ENCODE measurements at places on chromosomes 1 and 21. TPM values are rescaled to one million over a fixed set of nuclear protein-coding genes. Genes with fewer than 3 reads are reported as not detected.

The CR1 gene
- 0.02 TPM for total RNA-seq

The VTCN1 gene
- total RNA-seq, result 49.4 TPM

DNA sequence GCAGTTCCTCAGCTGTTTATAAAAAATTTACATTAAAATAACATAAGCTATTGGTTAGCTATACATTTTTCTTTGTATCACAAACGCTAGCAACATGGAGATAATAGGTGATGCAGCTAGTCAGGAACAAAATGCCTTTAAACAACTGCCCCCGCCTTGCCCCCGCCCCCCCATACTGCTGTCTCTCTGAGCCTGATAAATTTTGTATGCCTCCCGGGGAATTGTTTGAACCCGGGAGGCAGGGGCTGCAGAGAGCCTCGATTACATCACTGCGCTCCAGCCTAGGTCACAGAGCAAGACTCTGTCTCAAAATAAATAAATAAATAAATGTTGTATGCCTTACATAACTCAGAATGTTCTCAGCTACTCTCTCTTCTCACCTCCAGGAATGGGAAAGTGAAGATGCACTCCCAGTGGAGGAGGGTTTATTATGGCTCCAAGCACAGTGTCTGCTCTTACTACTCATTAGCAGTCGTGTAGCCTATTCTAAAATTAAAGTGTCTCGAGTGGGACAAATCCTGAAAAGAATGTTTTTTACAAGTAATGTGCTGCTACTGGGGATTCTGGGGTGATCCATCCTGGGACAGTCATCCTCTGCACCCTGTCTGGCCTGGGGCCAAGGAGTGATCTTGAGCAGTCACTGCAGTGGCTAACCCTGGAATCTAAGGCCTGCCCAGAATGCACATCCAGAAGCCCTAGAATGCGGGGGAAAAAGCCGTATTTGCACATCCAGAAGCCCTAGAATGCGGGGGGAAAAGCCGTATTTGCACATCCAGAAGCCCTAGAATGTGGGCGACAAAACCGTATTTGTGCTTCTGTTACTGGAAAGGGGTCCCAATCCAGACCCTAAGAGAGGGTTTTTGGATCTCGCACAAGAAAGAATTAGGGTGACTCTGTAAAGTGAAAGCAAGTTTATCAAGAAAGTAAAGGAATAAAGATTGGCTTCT, 39.4 kb upstream of the ZNF496 start:
- peaks cover 26% of the 10 kb centered on the region for H3K27me3 ChIP-seq
- no peak overlapping the region for H3K27ac ChIP-seq
- H3K36me3 ChIP-seq, result no peaks in the 10 kb centered on the region
- H3K4me3 ChIP-seq, result no peak overlapping the region
- no peak for DNase-seq

DNA sequence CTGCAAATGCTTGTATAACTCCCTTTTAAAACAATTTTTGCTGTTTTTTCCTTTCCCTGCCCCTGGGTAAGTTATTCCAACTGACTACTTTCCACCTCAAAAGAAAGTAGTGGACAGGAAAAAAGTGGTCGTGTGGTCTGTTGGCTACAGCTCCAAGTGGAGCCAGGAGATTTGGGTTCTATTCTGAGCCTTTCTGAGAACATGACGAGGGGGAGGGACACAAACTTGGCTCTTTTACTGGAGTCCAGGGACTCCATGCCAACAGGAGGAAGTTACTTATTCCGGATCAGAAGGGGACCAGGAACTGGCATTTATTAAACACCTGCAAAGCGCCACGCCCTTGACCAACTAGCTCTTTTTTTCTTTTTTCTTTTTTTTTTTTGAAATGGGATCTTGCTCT, 79.0 kb upstream of the CAPZB start:
- no peak overlapping the region for H3K4me3 ChIP-seq
- no peak overlapping the region for H3K27ac ChIP-seq
- H3K27me3 ChIP-seq, result no peaks in the 10 kb centered on the region
- no peaks in the 10 kb centered on the region for H3K36me3 ChIP-seq

DNA sequence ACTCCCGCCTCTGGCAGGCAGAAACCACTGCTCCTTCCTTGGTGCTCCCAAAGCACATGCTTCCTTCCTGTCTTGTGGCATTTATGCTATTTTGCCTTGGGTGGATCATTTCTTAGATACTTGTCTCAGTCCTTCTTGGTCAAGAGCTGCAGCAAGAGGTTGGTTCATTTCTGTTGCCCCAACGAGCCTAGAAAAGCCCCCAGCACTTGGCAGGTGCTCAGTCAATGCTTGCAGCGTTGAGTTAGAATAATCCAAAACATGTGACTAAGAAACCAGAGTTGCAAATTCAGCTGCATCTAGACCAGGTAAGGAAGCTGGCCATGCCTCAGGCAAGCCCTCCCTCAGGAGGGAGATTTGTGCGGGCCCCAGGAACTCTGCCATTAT, 42.4 kb upstream of the TENT5C start:
- H3K36me3 ChIP-seq, result no peaks in the 10 kb centered on the region
- no peaks in the 10 kb centered on the region for H3K27me3 ChIP-seq
- H3K4me3 ChIP-seq, result no peak overlapping the region
- no peaks in the 10 kb centered on the region for H3K4me1 ChIP-seq
- H3K27ac ChIP-seq, result no peak overlapping the region
- no peak for DNase-seq

GRCh38 chr1:37599940-37600339, 4.2 kb upstream of the GNL2 start:
- H3K27me3 ChIP-seq, result peaks cover 35% of the 10 kb centered on the region
- no peaks in the 10 kb centered on the region for H3K36me3 ChIP-seq
- H3K27ac ChIP-seq, result no peak overlapping the region
- no peak overlapping the region for H3K4me3 ChIP-seq
- peaks cover 25% of the 10 kb centered on the region for H3K4me1 ChIP-seq
- DNase-seq, result no peak

The OLFML3 gene
- 30.5 TPM for total RNA-seq

GRCh38 chr1:29183287-29183686, 1.6 kb upstream of the SRSF4 start:
- H3K27ac ChIP-seq, result peak overlapping the region; percentile 40
- no peaks in the 10 kb centered on the region for H3K27me3 ChIP-seq
- DNase-seq, result no peak
- peaks cover 15% of the 10 kb centered on the region for H3K36me3 ChIP-seq
- H3K4me3 ChIP-seq, result peak overlapping the region; percentile 91

DNA sequence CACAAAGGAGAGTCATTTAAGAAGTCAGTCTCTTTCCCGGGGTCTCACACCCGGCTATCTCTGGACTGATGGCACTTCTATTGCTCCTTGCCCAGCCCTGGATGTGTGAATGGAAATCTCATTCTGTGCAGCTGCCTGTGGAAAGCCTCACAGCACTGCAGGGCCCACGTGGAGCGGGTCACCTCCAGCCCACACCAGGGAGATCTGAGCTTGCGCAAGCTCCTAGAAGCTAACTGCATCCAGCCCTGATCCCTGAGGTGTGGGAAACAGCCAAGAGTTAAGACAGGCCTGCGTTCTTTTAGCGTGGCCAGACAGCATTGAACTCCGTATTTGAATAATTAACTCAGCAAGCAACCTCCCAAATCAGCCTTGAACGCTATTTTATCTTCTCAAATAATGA, 150.5 kb downstream of the LRIG2 start:
- no peak for DNase-seq
- H3K4me1 ChIP-seq, result peaks cover 8% of the 10 kb centered on the region
- no peak overlapping the region for H3K4me3 ChIP-seq
- no peaks in the 10 kb centered on the region for H3K36me3 ChIP-seq
- H3K27me3 ChIP-seq, result no peaks in the 10 kb centered on the region

- no peak overlapping the region for H3K4me3 ChIP-seq
- no peaks in the 10 kb centered on the region for H3K36me3 ChIP-seq
- no peak overlapping the region for H3K27ac ChIP-seq
Measured at GRCh38 chr1:30520476-30520875, 202.9 kb downstream of the MATN1 start.

The GJA9 gene
- total RNA-seq, result not detected

GRCh38 chr1:79575424-79575823, 568.9 kb upstream of the ADGRL4 start:
- H3K36me3 ChIP-seq, result no peaks in the 10 kb centered on the region
- no peaks in the 10 kb centered on the region for H3K27me3 ChIP-seq
- H3K4me3 ChIP-seq, result no peak overlapping the region
- H3K27ac ChIP-seq, result no peak overlapping the region

The NGF gene
- 3.3 TPM for total RNA-seq

- peaks cover 22% of the 10 kb centered on the region for H3K27me3 ChIP-seq
- H3K27ac ChIP-seq, result no peak overlapping the region
Measured at GRCh38 chr1:221458447-221459156, 283.3 kb downstream of the DUSP10 start.

The RCC2 gene
- total RNA-seq, result 171 TPM

GRCh38 chr1:111943066-111943465, 46.4 kb downstream of the KCND3 start:
- peaks cover 25% of the 10 kb centered on the region for H3K27me3 ChIP-seq
- H3K4me3 ChIP-seq, result no peak overlapping the region
- no peak overlapping the region for H3K27ac ChIP-seq
- no peaks in the 10 kb centered on the region for H3K4me1 ChIP-seq
- H3K36me3 ChIP-seq, result no peaks in the 10 kb centered on the region
- no peak for DNase-seq

The CYB5RL gene
- 10.3 TPM for total RNA-seq

The WDR4 gene
- 19.1 TPM for total RNA-seq

DNA sequence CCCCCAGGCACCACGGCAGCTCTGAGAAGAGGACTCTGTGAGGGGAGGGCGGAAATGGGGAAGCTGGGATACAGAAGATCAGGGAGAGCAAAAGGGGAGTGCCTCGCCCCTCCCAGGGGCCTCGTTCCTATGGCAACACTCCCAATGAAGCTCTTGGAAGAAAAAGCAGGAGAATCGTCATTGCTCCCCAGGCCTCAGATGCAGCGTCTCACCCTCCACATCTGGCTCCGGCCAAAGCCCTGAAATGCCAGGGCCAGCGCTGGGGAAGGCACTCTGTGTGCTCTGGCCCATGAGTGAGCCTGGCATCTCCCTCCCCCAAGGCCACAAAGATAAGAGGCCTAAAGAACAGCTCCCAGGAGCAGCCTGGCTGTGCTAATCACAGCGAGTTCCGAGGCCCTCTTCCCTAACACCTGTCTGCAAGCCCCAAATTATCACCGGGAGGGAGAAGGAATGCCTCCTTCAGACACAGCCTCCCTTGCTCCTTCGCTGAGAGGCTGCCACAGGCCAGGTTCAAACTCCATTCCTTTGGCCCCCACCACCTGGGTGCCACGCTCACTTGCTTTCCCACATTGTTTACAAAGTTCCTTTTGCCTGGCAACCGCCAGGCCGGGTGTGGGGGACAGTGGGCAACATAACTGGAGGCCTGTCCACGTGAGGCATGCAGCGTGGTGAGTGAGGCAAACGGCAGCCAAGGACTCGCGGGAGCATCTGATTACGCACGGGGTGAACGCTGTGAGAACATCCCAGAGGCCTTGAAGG, 27.8 kb downstream of the ECE1 start:
- peaks cover 26% of the 10 kb centered on the region for H3K4me1 ChIP-seq
- H3K4me3 ChIP-seq, result peak overlapping the region; percentile 71
- DNase-seq, result no peak
- peaks cover 8% of the 10 kb centered on the region for H3K36me3 ChIP-seq

DNA sequence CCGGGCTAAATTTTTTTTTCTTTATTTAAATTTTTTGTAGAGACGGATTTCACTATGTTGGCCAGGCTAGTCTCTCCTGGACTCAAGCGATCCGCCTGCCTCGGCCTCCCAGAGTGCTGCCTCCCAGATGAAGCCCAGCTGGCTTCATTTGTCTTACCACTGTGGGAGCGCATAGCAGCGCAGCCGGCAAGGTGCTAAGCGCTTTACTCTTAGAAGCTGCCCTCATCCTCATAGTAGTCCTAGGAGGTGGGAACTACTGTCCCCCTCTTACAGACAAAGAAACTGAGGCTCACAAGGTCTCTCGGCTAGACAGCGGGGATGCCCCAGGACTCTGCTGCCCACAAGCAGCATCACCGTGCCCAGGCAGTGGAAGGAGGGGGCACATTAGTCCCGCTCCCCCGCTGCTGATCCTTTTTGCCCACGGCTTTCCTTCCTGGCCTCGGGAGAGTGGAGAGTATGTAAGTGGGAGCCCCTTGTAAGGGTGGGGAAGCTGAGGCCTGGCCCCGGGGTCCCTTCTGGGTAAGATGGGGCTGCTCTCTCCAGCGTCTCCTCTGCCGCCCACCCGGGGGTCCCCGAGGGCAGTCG, 726 bp downstream of the TMEM54 start:
- peak overlapping the region; percentile 88 for H3K4me3 ChIP-seq
- DNase-seq, result no peak
- H3K27ac ChIP-seq, result peak overlapping the region; percentile 74
- no peaks in the 10 kb centered on the region for H3K36me3 ChIP-seq

DNA sequence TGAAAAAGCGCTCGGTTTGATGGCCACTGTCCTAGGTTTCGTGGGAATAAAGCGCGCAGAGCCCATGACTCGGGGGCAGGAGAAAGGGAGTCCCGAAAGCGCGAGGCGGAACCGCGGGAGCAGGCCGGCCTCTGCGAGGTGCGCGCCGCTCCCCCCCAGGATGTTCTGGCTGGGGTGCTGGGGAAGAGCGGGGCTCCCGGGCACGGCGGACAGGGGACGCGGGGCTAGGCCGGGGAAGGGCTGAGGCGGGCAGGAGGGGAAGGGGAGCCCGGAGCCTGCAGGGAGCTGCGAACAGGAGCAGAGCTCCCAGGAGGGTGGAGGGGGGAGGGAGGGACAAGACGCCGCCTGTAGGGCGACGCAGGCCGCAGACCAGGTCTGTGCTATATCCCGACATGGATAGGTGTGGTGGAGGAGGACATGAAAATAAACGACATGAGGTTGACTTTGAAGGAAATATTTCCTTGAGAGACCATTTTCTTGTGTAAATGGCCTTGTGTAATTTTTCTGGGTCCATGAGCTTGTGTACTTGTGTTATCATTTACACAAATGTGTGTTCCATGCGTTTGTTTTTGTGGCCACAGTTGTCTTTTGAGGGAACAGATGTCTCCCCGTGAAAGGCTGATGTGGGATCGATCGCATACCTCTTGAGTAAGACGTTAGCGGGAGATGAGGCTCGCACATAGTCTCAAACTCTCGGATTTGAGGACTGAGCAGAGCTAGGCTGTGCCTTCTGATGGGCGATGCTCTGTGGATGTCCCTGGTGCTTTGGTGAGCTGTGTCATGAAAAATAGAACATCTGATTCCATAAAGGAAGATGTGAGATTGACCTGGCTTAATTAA, 1.3 kb downstream of the PCNT start:
- H3K27me3 ChIP-seq, result no peaks in the 10 kb centered on the region
- DNase-seq, result peak; percentile 74
- H3K36me3 ChIP-seq, result peaks cover 23% of the 10 kb centered on the region
- peak overlapping the region; percentile 95 for H3K4me3 ChIP-seq
- peak overlapping the region; percentile 91 for H3K27ac ChIP-seq
- peaks cover 25% of the 10 kb centered on the region for H3K4me1 ChIP-seq

- H3K27ac ChIP-seq, result peak overlapping the region; percentile 38
- peaks cover 25% of the 10 kb centered on the region for H3K36me3 ChIP-seq
- no peak for DNase-seq
Measured at GRCh38 chr1:220038640-220039039, 7.7 kb downstream of the EPRS1 start.

GRCh38 chr1:164748253-164748899, 189.4 kb downstream of the PBX1 start:
- DNase-seq, result no peak
- H3K27me3 ChIP-seq, result no peaks in the 10 kb centered on the region
- peaks cover 36% of the 10 kb centered on the region for H3K36me3 ChIP-seq

Measured in type B pancreatic cell (in vitro differentiated cells).